ENCODE measurements at places on chromosomes 7 and 10.

DNA sequence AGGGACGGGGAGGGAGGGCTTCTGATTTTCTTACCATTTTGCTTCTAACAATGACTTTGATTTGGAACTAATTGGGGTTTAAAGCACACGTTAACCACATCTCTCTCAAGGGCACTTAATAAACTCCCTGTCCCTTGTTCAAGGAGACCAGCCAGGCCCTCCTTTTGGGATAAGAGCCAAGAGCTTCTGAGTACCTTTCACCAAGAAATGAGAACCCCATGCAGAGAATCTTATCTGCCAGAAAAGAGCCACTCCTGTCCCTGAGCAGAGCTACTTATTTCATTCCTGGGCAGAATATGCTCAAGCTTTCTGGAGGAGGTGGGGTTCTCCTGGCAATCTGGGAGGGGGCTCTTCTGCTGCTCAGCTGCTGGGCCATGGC, 574.6 kb downstream of the GALNT17 start:
- no peaks in the 10 kb centered on the region for H3K36me3 ChIP-seq
- H3K27ac ChIP-seq = no peak overlapping the region
- H3K4me3 ChIP-seq = no peak overlapping the region
- no peak for DNase-seq
- no peaks in the 10 kb centered on the region for H3K27me3 ChIP-seq

GRCh38 chr7:100483090-100483721, 521 bp upstream of the NYAP1 start:
- no peaks in the 10 kb centered on the region for H3K36me3 ChIP-seq
- DNase-seq = peak; percentile 65
- no peaks in the 10 kb centered on the region for H3K27me3 ChIP-seq
- H3K4me3 ChIP-seq = peak overlapping the region; percentile 65

DNA sequence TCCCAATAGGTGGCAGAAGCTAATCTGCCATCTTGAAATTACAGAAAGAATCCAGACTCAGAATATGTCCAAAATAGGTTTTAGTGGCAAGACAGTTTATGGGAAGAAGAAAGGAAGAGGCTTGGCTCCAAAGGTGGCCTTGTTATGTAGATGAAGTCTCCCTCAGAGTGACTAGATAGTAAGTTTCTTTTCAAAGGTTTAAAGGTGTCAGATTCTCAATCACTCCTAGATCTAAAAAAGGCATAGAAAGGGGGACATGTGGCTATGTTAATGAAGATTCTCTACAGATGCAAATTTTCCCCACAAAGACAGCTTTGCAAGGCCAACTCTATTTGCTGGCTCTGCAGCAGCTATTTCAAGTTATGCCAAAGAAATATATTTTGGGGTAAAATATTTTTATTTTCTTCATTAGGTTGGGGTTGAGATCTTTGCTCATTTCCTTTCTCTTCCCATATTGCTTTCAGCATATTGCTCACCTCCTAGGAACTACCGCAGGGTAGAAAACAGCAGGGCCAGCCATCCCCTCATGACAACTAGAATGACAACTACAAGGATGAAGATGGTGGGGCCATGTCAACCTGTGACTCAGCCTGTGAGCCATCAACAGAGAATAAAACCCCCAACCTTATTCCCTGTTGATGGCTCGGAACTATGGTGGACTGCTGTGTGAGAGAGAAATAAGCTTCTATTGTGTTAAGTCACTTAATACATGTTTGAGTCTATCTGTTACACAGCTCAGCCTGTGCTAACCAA, 274.0 kb upstream of the GALNT17 start:
- DNase-seq = no peak
- no peak overlapping the region for H3K27ac ChIP-seq
- H3K4me3 ChIP-seq = no peak overlapping the region

DNA sequence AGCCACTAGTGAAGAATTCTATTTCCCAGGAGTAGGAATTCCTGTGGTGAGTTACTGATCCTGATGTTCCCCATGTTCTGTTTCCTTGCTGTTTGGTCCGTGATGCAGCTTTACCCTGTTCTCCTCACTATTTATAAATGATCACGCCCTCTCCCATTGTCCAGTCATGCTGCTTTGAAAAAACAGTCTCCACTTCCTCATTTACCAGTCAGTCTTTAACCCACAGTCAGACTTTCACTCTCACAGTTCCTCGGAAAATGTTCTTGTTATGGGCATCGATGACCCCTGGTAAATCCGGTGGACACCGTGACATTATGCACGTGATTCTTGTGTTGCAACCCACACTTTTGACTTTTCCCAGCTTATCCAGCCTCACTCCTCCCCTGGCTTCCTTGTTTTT, 14.4 kb downstream of the SCIN start:
- no peak overlapping the region for H3K27ac ChIP-seq
- no peak overlapping the region for H3K4me3 ChIP-seq
- DNase-seq = no peak
- peaks cover 10% of the 10 kb centered on the region for H3K4me1 ChIP-seq
- H3K36me3 ChIP-seq = no peaks in the 10 kb centered on the region

- no peaks in the 10 kb centered on the region for H3K36me3 ChIP-seq
- H3K27ac ChIP-seq = no peak overlapping the region
- DNase-seq = peak; percentile 50
These were observed 5.6 kb upstream of the TBX20 start for GRCh38 chr7:35259523-35259908.

DNA sequence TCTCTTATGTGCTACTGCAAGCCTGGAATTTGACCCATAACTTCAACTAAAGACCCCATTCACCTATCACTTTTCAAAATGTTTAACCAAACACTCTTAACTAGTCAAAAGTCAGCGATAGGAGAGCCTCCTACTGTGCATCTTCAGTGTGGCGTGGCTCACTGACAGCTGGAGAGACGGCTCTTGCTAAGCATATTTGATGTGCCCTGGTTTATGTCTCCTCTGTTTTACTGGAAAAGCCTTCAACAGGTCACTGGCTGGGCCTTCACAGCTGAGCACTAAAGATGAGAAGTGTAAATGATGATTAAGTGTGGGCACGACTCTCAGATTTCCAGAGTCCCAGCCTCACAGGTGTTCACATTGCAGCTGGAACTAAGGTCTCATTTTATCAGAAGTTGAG, 472.1 kb downstream of the SEMA3D start:
- peaks cover 24% of the 10 kb centered on the region for H3K4me1 ChIP-seq
- DNase-seq = no peak
- H3K27me3 ChIP-seq = no peaks in the 10 kb centered on the region
- no peak overlapping the region for H3K4me3 ChIP-seq
- H3K27ac ChIP-seq = peak overlapping the region; percentile 77
- H3K36me3 ChIP-seq = no peaks in the 10 kb centered on the region

DNA sequence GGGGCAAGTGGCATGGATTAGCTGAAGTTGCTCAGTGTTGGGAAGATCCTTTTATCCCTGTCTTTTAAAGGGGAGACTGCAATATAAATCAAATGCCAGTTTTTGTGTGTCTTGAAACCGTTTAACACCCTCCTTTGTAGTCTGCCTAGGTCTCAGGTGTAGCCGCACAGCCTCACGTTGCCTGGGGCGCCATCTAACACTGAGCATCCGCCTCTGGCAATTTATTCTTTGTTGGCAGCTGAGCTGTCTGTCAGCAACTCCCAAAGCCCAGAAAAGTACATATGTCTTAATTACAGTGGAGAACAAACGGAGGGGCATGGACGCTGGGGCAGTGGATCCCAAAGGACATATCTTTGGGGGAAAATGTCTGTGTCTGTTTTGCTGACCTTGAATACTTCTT, 254.7 kb downstream of the STK31 start:
- H3K4me3 ChIP-seq = no peak overlapping the region
- no peaks in the 10 kb centered on the region for H3K36me3 ChIP-seq
- no peak overlapping the region for H3K27ac ChIP-seq
- no peaks in the 10 kb centered on the region for H3K4me1 ChIP-seq
- no peak for DNase-seq

DNA sequence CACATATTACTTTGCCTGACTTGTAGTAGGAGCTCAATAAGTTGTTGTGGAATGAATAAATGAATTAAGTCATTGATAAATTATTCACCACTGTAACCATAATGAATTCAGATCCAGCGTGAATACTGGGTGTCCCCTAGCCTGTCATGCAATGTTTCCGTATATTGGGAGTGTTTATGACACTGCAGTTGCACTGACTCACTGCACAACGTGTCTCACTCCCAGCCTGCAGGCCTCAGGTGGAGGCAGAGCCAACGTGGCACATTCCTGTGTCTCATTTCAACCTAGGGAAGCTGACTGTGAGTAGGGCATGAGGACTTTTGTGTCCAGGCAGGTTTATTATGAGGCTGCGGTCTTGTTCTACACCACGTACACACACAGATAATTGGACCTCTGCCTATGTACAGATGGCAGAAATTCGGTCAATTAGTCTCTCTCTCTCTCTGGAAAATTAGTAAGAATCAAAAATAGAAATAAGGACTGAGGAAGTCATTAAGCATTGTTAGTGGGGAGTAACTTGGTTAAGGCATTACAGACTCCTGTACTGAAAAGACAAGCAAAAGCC, 299.1 kb upstream of the IGFBP3 start:
- no peaks in the 10 kb centered on the region for H3K36me3 ChIP-seq
- H3K4me1 ChIP-seq = peaks cover 11% of the 10 kb centered on the region
- H3K4me3 ChIP-seq = no peak overlapping the region
- H3K27me3 ChIP-seq = no peaks in the 10 kb centered on the region
- no peak overlapping the region for H3K27ac ChIP-seq

DNA sequence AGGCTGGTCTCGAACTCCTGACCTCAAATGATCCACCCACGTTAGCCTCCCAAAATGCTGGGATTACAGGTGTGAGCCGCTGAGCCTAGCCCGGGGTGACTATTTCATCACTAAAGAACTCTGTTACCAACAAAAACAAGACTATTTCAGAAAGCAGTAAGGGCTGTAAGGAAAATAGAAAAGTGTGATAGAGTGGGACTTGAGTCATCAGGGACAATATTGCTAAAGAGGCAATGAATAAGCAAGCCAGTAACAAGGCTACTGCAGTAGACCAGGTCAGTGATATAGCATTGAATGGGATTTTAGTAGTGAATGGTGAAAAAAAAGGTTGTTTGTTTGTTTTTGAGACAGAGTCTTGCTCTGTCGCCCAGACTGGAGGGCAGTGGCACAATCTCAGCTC, 51.7 kb downstream of the SVOPL start:
- no peaks in the 10 kb centered on the region for H3K36me3 ChIP-seq
- H3K4me3 ChIP-seq = no peak overlapping the region
- H3K27ac ChIP-seq = no peak overlapping the region
- DNase-seq = peak; percentile 5

- H3K4me3 ChIP-seq = no peak overlapping the region
- no peak for DNase-seq
- no peaks in the 10 kb centered on the region for H3K36me3 ChIP-seq
- no peaks in the 10 kb centered on the region for H3K27me3 ChIP-seq
- peaks cover 13% of the 10 kb centered on the region for H3K4me1 ChIP-seq
These were observed 431.2 kb downstream of the TNS3 start for GRCh38 chr7:47150497-47151260.

- H3K36me3 ChIP-seq = no peaks in the 10 kb centered on the region
- no peak for DNase-seq
- H3K27me3 ChIP-seq = no peaks in the 10 kb centered on the region
- H3K27ac ChIP-seq = no peak overlapping the region
These were observed 95.5 kb downstream of the EBF3 start for GRCh38 chr10:129868449-129869035.

- no peak overlapping the region for H3K4me3 ChIP-seq
- H3K27me3 ChIP-seq = no peaks in the 10 kb centered on the region
- no peaks in the 10 kb centered on the region for H3K36me3 ChIP-seq
These were observed 796.8 kb downstream of the KCNMA1 start for GRCh38 chr10:76840802-76841201.

DNA sequence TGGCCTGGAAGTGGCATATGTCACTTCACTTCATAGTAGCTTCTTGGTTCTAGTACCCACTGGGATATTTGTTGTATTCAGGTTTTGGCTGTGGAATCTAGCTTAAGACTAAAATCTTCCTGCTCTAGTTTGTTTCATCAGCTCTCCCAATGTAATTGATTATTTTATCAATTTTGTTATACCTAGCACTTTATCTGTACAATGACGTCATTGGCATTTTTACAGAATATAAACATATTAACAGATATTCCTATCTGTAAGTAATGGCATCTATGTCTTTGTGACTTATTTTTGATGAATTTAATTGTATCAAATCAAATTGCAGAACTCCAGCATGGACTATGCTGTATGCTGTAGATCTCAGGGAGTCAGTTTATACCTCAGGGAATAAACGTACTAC, 19.7 kb downstream of the KIAA1217 start:
- DNase-seq = no peak
- no peak overlapping the region for H3K27ac ChIP-seq
- no peak overlapping the region for H3K4me3 ChIP-seq
- H3K36me3 ChIP-seq = no peaks in the 10 kb centered on the region
